Right renal pelvis (tissue), 4 donors: ENCODE measurements at places on chromosomes 4 and X. TPM values are rescaled to one million over a fixed set of nuclear protein-coding genes. Genes with fewer than 3 reads are reported as not detected.

DNA sequence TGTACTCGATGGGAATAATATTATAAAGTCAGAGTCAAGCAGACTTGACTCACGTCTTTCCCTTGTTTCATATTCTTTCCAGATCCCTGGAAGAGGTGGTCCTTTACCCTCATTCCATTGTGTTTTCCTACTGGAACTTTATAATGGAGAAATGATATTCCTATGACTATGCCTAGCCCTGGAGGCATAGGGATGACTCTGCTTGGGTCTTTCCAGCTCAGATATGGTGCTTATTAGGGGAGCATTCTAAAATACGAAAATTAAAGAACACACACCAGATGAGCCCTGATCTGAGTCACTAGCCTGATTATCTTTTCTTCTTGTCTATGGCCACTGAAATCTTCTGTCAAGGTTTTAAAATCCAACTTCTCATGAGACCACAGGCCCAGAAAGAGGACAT lies 231.4 kb downstream of the ANKRD50 start:
- no peak for DNase-seq

- no peak for DNase-seq
Measured at GRCh38 chr4:156786713-156787112, 184.9 kb downstream of the PDGFC start.

DNA sequence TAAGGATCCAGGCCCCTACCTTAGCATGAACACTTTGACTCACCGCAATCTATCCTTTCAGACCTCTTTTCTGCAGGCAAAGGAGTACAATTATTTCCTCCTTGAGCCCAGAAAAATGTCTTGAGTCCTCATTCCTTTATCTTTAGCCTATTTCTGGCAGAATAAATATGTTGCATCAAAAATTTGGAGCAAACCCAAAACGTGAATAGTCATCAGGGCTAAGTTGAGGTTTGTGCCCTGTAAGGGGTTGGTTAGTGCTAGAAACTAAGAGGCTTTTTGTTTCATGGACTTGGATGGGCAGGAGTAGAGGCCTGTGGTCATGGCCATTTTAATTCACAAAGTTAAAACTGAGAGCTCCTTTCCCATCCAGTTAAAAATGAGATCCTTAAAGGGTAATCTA lies 460.3 kb downstream of the GBA3 start:
- no peak for DNase-seq

F8A3 gene
- polyA plus RNA-seq, result 13.4 TPM

GRCh38 chrX:7215842-7216241 lies 67.9 kb upstream of the PUDP start:
- no peak for DNase-seq

DNA sequence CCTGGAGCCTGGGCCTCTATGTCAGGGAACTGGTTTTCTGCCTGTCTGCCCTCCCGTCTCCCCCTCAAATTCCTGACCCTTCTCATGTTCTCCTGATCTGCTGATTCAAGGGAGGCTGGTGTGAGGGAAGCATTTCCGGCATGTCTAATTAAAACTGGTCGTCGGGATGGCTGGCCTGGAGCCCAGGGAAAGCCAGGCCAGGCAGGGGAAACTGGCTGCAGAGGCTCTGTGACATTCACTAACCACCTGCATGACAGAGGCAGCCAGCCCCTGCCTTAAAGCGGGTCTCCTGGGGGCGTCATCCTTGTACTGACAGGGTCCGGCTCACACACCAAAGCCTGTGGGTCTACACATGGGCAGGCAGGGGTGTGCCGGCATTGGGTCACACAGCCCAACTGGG lies 35.2 kb downstream of the ABLIM2 start:
- DNase-seq, result peak; percentile 79

DNA sequence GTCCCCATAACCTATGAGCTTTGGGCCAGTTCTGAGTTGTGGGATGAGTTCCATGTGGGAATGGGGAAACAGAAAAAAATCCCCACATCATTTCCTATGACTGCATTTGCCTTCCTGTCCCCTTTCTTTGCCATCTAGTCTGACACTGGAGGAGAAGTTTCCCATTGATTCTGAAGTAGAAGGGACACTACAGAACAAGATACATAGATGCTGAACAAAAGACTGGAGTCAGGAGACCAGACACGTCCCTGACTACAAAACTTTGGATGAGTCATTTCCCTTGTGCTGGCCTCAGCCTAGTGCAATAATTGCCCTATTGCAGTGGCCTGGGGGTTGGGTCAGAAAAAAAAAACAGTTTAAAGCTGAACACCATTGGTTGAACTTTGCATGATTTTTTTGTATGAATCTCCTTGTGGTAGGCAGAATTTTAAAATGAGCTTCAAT lies 22.1 kb downstream of the BEX3 start:
- DNase-seq, result no peak

SLC7A11 gene
- 2.3 TPM for polyA plus RNA-seq

DNA sequence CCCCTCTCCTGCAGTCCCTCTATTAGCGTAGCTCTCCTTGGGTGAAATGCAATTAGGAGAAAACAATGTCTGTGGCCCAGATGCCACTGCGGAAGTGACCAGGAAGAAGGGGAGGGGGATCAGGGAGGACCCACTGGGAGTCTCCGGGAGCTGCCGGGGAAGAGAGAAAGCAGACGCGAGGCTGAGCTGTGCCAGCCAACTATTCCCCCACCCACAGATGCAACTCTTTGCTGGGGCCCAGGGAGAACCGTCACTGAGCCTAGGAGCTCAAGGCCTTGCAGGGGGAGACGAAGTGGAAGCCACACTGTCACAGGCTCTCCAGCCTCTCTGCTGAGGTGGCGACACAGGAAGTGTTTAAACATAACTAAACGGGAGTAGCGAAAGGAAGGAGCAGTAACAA lies 149.2 kb downstream of the BCOR start:
- DNase-seq, result no peak

HMX1 gene
- 0.29 TPM for polyA plus RNA-seq

SMPX gene
- 0.25 TPM for polyA plus RNA-seq

- no peak for DNase-seq
Measured at GRCh38 chr4:12924728-12925320, 559.3 kb downstream of the RAB28 start.

DNA sequence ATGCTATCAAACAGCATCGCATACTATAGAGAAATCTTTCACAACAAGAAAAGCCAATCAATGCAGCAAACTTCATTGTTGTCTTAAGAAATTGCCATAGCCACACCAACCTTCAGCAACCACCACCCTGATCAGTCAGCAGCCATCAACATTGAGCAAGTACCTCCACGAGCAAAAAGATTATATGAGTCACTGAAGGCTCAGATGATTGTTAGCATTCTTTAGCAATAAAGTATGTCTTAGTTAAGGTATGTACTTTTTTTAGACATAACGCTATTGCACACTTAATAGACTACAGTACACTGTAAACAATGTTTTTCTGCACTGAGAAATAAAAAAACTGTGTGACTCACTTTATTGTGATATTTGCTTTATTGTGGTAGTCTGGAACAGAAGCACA lies 37.8 kb upstream of the FUNDC1 start:
- DNase-seq, result no peak

GRCh38 chrX:130086447-130087206 lies 23.7 kb downstream of the ELF4 start:
- DNase-seq, result no peak

GRCh38 chrX:108304210-108304609 lies 134.0 kb downstream of the COL4A6 start:
- no peak for DNase-seq

PRRG1 gene
- 28.5 TPM for polyA plus RNA-seq

DNA sequence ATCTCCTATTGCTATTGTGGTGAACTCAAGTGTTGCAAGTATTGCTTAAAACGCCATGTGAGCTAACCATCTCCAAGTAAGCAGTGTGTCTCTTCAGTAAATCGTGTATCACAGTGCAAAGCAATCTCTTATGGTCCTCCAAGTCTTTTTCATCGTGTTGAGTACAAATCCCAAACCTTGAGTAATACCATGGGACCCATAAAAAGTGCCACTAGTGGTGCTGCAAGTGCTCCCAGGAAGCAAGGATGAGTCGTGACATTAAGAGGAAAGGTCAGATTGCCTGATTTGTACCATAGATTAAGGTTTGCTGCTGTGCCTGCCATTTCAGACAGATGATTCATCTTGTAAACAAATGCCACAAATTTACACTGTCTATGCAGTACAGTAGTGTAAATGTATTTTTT lies 66.9 kb upstream of the BMPR1B start:
- DNase-seq, result no peak

DNA sequence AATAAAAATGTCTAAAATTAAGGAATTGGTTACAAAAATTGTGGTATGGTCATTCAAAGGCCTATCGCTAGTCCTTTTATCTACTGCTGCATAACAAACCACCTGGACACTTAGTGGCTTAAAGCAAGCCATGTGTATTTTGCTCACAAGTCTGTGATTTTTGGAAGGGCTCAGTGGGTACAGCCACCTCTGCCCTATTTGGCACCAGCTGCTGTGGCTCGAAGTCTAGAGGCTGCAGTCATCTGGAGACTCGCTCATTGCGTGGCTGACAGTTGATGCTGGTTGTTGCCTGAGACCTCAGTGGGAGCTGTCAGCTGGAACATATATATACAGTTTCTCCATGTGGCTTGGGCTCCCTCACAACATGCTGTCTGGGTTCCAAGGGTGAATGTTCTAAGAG lies 60.8 kb upstream of the MID1 start:
- no peak for DNase-seq

DNA sequence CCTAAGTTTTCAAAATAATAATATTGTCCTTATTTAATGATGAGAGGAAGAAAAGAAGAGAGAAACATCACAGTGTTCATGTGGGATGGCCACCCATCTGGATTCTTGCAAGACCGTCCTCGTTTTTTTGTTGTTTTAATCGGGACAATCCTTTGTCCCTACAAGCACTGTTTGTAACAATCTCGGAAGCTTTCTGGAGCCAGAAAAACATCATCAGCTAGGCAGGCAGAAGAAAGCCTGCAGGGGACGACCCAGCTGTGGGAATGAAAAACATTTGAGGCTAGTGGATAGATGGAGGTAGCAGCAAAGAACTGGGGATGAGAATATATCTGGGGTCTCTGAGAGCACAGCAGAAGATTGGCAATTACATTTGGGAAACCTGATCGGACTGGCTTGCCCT lies 105.6 kb downstream of the DKK2 start:
- no peak for DNase-seq

- no peak for DNase-seq
Measured at GRCh38 chr4:26288355-26288909, 32.4 kb upstream of the RBPJ start.

DNA sequence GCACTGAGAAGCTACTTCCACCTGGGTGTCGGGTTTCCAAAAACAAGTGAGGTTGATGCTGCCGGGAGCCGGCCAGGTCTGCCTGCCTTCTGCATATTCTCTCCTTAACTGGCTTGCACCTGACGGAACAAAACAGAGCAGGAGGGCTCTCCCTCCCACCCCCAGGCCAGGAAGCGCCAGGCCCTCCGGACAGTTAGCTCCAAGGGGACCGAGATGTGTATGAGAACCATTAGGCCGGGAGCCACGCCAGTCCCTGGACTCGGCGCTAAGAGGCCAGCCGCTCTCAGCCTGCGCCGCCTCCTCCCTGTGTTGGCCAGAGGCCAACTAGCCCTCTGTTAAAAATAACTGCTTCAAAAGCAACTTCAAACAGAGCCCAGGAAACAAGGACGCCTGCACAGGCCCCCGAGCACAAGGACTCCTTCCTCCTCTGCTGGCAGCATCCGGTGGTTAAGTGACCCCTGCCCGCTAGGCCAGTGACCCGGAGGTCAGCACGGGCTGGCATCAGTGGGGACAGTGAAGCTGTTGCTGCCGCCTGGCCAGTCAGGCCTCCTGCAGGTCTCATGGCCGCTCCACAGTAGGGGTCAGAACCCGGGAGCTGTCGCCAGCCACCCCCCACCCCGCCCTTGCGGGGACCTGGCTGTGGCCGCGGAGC lies 107.9 kb downstream of the ABLIM2 start:
- DNase-seq, result peak; percentile 73

DNA sequence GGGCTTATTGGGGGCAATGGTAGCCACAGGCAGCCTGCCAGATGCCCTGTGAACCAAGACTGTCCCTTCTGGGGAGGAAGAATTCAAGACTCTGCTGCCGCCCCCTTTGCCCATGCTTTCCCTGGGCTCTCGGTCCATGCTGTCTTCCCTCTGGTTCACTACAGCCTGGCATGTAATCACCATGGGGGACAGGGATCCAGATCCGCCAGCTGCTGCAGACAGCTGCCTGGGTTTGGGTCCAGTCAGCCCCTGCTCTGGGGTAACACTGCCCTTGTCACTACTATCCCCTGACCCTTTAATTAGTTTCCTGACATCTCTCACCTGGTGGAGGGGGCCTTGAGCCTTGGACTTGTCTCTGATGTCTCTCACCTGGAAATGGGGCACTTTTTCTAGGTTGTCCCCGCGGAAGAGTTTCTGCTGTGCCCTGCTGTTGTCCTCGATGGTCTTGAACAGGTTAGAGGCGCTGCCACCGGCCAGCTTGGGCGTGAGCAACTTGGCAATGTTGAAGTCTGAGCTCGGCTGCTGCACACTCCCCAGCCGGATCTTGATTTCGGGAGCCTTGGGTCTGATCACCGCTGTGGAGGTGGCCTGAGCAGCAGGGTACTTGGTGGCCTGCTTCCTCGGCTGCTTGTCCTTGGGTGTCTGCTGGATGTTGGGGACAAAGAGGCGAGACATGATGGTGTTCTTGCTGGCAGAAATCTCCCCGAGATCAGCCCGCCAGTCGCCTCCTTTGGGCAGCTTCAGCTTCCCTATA lies 6.4 kb downstream of the C4orf54 start:
- no peak for DNase-seq

DNA sequence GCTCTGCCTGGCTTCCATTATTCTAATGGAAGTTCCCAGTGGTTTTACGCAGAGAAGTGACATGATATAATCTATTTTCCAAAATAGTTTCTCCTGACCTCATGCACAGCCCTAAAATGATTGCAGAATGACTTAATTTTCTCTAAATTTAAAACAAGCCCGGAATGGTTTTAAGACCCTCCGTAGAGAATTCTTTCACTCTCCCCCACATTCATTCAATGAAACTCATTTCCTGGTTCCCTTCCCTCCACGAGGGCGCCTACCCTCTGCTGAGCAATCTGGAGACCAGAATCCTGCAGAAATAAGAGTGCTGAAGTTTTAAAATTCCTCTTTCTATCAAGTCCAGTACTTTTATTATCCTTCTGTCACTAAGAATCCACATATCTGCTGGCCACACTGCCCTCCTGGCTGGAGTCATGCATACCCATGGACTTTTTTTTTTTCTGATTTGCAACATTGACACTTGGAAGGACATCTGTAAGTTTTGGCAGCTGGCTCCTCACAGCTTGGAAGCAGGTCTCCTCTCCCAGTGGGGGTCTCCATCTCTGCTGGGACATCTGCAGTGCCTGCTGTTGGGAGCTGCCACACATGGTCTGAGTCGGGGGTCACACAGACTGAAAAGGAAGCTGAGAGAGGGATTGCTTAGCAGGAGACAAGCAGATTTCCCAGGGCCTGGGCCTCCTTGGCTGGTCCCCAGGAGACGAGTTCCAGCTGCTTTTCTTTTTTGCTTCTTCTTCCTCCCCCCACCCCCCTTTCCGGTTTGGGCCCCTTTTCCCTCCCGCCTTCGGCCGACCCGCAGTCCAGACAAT lies 86.1 kb downstream of the SOWAHB start:
- DNase-seq, result peak; percentile 71

DNA sequence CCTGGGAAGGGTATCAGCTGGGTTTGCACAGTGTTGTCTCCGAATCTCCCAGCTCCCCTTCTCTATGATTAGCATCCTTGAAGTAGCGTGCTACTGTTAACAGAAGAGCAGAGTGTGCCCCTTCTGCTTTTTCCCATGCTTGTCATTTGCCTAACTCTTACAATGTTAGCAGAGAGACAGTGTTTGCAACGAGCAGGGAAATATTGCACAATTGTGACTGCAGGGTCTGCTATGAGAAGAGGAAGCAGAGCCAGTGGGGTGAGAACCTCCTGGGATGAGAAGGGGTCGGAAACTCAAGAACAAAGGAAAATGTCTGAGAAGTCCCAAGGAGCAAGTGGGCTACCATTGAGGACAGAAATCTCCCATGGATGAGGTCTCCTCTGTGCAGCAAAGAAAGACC lies 7.8 kb upstream of the CHRNA9 start:
- no peak for DNase-seq
